ENCODE measurements at places on chromosomes 7 and 10. TPM values are rescaled to one million over a fixed set of nuclear protein-coding genes. Genes with fewer than 3 reads are reported as not detected.

ITGB1 gene
- 3,593 TPM for total RNA-seq

PRSS37 gene
- total RNA-seq, result not detected

MYL10 gene
- total RNA-seq, result not detected

FRAT1 gene
- 1.4 TPM for total RNA-seq

NEUROG3 gene
- not detected for total RNA-seq

UNCX gene
- not detected for total RNA-seq

LRGUK gene
- total RNA-seq, result 0.10 TPM

DRGX gene
- not detected for total RNA-seq

ANKRD30A gene
- not detected for total RNA-seq

EPHB6 gene
- total RNA-seq, result 18.4 TPM

UPK3B gene
- 0.46 TPM for total RNA-seq

PTF1A gene
- total RNA-seq, result not detected

ENTPD1 gene
- total RNA-seq, result 2.7 TPM

MYOZ1 gene
- 0.20 TPM for total RNA-seq

CYP3A4 gene
- total RNA-seq, result not detected

SLC18A3 gene
- total RNA-seq, result not detected

HOXA6 gene
- total RNA-seq, result 1.4 TPM

PLEKHA8 gene
- total RNA-seq, result 13.3 TPM

CRTAC1 gene
- 0.07 TPM for total RNA-seq

SLC26A3 gene
- not detected for total RNA-seq

SFMBT2 gene
- 0.86 TPM for total RNA-seq

CPA4 gene
- 140 TPM for total RNA-seq

FAM3C gene
- 106 TPM for total RNA-seq

OR9A2 gene
- total RNA-seq, result not detected

AKR1C8 gene
- not detected for total RNA-seq

LBX1 gene
- not detected for total RNA-seq

CPVL gene
- 0.20 TPM for total RNA-seq

CHST3 gene
- 49.4 TPM for total RNA-seq

SFTPA2 gene
- total RNA-seq, result not detected

PRF1 gene
- not detected for total RNA-seq

LIPK gene
- total RNA-seq, result not detected

WDR37 gene
- 15.2 TPM for total RNA-seq

TMEM176B gene
- total RNA-seq, result not detected

AIMP2 gene
- total RNA-seq, result 36.1 TPM

INHBA gene
- total RNA-seq, result 67.4 TPM

DEPP1 gene
- total RNA-seq, result 142 TPM

PLAC9 gene
- total RNA-seq, result 8.0 TPM

MRLN gene
- not detected for total RNA-seq

APBB1IP gene
- total RNA-seq, result 0.26 TPM

BNIP3 gene
- total RNA-seq, result 270 TPM

SMKR1 gene
- 0.20 TPM for total RNA-seq

TMEM184A gene
- 0.03 TPM for total RNA-seq

ITGB8 gene
- total RNA-seq, result 95.7 TPM

SLC18A2 gene
- total RNA-seq, result under 0.01 TPM

CASD1 gene
- total RNA-seq, result 10.8 TPM

AGBL3 gene
- total RNA-seq, result 0.66 TPM

CTAGE4 gene
- 0.36 TPM for total RNA-seq

ZNF727 gene
- total RNA-seq, result 0.10 TPM

MXI1 gene
- total RNA-seq, result 47.1 TPM

SKIDA1 gene
- total RNA-seq, result 0.36 TPM

SPDYE5 gene
- total RNA-seq, result not detected

CPN1 gene
- not detected for total RNA-seq

CUZD1 gene
- 0.52 TPM for total RNA-seq

ZNF804B gene
- not detected for total RNA-seq

LZTS2 gene
- 129 TPM for total RNA-seq

TBX20 gene
- 4.3 TPM for total RNA-seq

CHAT gene
- total RNA-seq, result not detected

PURB gene
- total RNA-seq, result 25.1 TPM

KCNIP2 gene
- 1.5 TPM for total RNA-seq
